Stimulated activated CD4-positive, alpha-beta T cell treated with anti-CD3 and anti-CD28 coated beads, Interleukin-4, amount 100 ng/mL, for 48 hours (primary cell): ENCODE measurements at places on chromosomes 3 and 15.

GRCh38 chr15:67708500-67708899, 116.8 kb upstream of the SKOR1 start:
- DNase-seq: no peak

- DNase-seq: no peak
These were observed 11.0 kb downstream of the TNFAIP8L3 start for GRCh38 chr15:51083641-51084166.

GRCh38 chr15:33309602-33310276, 1.0 kb upstream of the RYR3 start:
- DNase-seq: no peak

DNA sequence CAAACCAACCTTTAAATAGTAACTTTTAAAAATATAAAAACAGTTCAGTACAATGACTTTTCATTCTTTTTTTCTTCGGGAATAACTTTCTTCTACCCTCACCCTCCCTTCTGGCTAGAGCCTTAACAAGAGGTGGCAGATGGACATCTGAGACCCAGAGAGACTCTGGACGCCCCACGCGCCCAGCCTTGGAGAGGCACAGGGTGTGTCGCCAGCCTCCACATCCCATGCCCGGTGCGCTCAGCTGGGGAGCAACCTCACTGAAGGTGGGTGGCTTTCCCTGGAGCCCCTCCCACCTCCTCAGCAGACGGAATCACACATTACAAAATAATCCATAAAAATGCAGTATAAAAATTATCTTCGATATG, 49.5 kb downstream of the TLE3 start:
- DNase-seq: no peak

GRCh38 chr15:87841426-87841998, 415.0 kb downstream of the NTRK3 start:
- no peak for DNase-seq

- DNase-seq: no peak
These were observed 126.2 kb downstream of the ASB7 start for GRCh38 chr15:100728371-100729201.

DNA sequence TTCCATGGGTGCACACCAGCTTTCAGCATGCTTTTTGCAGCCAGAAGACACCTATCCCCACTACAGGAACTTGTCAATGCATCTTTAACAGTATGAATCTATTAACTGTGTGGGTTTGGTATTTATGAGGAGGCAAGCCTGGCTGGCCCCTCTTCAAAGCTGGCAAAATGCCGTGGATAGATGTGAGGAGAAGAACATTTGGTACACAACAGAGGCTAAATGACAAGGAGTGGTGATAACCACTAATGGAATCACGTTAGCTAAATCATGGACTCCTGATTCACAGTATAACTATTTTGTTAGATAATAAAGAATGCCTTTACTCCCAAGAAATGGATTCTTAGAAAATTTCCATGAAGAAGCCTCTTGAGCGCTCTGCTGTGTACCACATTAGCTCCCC, 187.2 kb downstream of the CLSTN2 start:
- DNase-seq: no peak

DNA sequence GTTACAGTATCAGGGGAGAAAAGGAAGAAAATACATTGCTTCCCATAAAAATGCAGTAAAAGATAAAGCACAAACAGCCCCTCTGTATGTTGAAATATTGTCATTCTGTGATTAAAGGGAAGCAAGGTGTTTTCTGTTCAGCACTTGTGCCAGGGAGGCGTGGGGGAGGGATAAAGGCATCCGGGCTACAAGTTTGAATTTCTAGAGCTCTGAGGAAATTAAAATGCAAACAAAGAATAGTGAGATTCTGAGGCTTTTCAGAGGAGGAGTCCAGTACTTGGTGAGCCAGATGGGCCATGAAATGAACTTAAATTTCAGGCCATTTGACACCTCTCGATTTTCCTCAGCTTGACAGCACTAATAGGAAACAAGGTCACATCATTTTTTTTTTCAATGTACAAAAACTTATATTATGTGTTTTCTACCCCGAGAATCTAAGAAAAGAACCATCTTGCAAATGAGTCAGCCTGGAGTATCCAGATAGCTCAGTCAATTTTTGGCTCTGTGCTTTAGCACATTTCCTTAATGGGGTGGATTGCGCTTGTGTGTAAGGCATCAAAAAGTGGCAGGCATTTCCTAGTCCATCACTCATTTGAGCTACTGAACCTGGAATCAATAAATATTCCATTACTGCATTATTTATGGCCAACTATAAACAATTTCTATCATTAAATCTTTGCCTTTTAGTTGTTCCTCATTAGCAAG, 640.8 kb upstream of the TBL1XR1 start:
- DNase-seq: no peak

- no peak for DNase-seq
These were observed 236.9 kb downstream of the CADPS start for GRCh38 chr3:62638316-62638715.

DNA sequence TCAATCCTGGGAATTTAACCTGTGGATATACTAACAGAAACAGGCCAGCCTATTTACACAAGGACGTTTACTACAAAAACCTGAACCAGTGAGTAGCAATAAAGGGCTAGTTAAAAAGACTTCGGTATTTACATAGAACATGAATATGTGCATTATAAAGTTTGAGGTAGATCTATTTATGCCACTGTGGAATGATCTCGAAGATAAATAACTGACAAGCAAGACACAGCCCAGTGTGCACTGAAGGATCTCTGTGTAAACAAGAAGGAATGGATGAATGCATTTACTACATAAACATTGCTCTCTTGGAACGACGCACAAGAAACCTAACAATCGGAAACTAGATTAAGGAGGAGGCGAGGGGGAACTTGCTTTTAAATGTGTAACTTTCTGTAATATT, 132.0 kb upstream of the NSMCE3 start:
- no peak for DNase-seq

DNA sequence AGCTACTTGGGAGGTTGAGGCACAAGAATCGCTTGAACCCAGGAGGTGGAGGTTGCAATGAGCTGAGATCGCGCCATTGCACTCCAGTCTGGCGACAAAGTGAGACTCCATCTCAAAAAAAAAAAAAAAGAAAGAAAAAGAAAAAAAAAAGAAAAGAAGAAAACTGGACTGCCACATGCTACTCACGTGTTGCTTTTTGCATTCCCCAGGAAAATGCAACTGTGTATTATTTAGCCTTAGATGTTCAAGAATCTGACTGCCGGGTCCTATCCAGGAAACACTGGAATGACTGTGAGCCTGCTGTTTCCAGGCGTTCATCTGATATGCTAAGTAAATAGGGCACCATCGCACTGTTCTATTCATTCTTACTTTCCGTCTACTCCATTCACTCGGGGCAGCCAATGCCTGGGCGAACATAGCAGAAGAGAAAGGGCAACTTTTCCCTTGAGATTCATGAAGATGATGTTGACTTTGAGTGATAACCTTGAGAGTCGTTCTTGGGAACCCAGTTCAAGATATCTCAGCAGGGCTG, 21.4 kb downstream of the HRG start:
- no peak for DNase-seq
